Activated T-cell treated with anti-CD3 and anti-CD28 coated beads, Interleukin-2, amount 50 U/mL, for 24 hours (primary cell): ENCODE measurements at places on chromosomes 7 and 10.
A peak's percentile ranks its signal among the peaks of the same experiment; 100 is the strongest.

DNA sequence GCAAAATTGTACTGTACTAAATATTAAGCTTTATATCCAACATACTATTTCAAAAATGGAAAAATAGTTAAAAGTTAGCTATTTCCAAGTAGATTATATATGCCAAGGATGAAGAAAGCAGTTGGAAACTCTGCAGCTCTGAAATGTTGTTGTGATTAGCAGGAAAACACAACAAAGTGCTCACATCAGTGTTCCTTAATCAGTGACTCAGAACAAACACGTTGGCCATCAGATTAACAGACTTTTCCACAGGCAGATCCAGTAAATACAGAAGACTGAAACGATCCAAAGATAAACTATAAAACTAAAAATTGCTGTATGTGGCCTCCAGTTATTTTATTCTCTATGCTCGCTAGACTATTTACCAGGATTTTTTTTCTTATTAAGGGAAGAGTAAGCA lies 99.6 kb upstream of the SEMA3D start:
- no peak for DNase-seq

- no peak for DNase-seq
Measured at GRCh38 chr7:1247527-1248041, 14.9 kb downstream of the UNCX start.

GRCh38 chr10:2986391-2986801 lies 81.0 kb upstream of the PFKP start:
- no peak for DNase-seq

DNA sequence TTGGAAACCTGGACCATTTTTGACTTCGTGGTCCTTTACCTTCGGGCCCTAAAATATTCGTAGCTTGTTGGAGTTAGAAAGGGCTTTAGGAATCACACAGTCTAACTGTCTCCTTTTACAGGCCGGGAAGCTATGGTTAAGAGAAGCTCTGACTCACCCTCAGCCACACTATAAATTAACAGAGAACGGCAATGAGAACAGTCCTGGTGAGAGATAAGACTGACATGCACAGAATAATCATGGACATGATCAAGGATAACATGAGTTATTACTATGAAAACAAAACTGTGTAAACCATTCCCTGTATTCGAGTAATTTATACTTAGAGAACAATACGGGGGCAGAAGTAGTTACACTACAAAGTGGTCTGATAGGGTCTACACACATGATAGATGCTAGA lies 162.5 kb upstream of the MALRD1 start:
- no peak for DNase-seq

DNA sequence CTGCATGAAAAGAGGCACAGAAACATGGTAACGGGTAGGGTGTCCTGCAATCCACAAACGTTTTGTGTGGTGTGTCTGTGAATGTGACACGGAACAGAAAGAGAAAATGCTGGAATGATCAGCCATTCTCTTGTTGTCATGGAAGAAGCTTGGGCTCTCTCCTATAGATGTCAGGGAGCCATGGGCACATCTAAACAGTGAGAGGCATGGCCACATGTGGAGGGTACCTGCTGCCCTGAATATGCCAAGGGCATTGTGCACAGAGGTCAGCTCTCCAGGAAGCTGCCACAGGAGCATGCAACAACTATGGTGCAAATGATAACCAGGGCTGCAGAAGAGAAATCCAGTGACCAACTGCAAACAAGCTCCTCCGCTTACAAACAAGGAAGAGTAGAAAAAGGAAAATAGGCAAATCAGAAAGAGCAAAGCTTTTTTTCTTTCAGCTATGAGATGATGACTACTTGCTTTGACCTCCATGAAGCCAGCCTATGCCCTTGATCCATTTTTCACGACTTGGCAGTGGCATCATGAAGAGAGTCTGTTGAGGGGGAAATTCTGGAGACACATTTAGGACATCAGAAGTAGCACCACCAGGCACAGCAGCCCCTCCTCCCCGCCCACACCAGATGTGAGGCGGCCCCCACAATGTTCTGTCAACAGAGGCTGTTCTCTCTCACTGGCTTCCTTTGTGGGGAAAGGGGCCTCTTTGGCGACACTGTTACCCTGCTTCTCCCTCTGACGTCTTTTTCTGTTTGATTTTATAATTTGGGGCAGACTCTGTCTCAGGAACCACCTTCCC lies 4.8 kb upstream of the PDE1C start:
- no peak for DNase-seq

DNA sequence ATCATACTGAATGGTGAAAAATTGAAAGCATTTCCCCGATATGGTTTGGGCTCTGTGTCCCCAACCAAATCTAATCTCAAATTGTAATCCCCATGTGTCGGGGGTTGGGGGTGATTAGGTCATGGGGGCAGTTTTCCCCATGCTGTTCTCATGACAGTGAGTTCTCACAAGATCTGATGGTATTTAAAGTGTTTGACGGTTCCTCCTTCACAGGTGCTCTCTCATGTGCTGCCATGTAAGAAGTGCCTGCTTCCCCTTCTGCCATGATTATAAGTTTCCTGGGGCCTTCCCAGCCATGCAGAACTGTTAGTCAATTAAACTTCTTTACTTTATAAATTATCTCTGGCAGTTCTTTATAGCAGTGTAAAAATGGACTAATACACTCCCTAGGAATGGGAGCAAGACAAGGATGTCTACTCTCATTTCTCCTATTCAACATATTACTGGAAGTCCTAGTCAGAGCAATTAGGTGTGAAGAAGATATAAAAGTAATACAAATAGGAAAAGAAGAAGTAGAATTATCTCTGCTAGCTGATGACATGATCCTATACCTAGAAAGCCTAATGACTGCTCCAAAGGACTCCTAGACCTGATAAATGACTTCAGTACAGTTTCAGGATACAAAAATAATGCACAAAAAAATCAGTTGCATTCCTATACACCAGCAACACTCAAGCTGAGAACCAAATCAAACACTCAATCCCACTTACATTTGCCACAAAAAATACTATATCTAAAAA lies 260.6 kb downstream of the RNLS start:
- no peak for DNase-seq

GRCh38 chr10:67017218-67017617 lies 91.4 kb downstream of the LRRTM3 start:
- no peak for DNase-seq

GRCh38 chr7:91068136-91068795 lies 196.0 kb upstream of the FZD1 start:
- no peak for DNase-seq

- DNase-seq: no peak
Measured at GRCh38 chr7:68929781-68930261, 668.5 kb upstream of the AUTS2 start.

DNA sequence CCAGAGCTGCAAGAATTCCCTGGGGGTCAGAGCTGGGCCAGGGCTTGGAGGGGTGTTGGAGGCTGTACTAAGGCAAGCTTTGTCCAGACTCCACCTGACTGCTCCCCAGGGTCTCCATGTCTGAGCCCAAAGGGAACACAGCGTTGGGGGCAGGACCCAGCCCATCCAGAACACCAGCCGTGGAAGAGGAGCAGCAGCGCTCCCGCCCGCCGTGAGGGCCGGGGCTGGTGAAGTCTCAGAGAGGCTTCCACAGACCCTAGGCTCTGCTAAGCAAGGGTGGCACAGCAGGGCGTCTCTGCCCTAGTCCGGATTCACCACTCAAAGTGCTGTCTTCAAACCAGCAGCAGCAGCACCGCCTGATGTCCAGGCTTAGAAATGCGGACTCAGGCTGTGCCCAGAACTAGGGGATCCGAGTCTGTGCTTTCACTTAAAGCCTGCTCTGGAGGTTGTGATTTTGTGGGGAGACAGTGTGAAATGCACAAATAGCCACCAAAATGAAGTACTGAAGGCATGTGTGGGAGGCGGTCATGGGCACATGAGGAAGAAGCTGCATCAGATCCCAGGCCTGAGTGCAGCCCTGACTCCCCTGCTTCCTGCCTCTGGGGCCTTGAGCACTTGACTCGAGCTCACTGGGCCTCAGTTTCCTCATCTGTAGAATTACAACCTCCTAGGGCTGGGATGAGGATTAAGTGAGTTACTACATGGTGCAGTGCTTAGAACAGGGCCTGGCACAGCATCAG lies 16.6 kb upstream of the AQP1 start:
- no peak for DNase-seq

GRCh38 chr10:116209781-116210180 lies 63.2 kb downstream of the GFRA1 start:
- DNase-seq: no peak

- DNase-seq: no peak
Measured at GRCh38 chr10:91416339-91416855, 6.3 kb downstream of the HECTD2 start.

- DNase-seq: no peak
Measured at GRCh38 chr7:98875501-98875900, 2.8 kb upstream of the TRRAP start.

GRCh38 chr7:155965010-155965409 lies 152.7 kb upstream of the SHH start:
- DNase-seq: no peak

GRCh38 chr10:26506736-26507135 lies 68.6 kb downstream of the APBB1IP start:
- no peak for DNase-seq

DNA sequence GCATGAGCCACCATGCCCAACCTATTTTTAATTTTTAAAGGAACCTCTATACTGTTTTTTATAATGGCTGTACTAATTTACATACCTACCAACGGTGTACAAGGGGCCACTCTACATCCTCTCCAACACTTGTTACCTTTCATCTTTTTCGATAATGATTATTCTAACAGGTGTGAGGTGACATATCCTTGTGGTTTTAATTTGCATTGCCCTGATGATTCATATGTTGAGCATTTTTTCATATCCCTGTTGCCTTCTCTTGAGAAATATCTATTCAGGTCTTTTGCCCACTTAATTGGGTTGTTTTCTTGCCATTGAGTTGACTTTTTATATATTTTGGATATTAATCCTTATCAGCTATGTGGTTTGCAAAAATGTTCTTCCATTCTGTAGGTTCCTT lies 167.0 kb downstream of the CTTNBP2 start:
- no peak for DNase-seq

GRCh38 chr10:123582084-123582989 lies 83.8 kb upstream of the GPR26 start:
- DNase-seq: peak; percentile 72
